ENCODE measurements at places on chromosomes 3 and 15. TPM values are rescaled to one million over a fixed set of nuclear protein-coding genes. Genes with fewer than 3 reads are reported as not detected.

FEZF2 gene
- not detected for total RNA-seq

VIPR1 gene
- total RNA-seq, result 22.3 TPM

BTD gene
- total RNA-seq, result 8.3 TPM

CLSTN2 gene
- not detected for total RNA-seq

CFAP44 gene
- total RNA-seq, result 10.7 TPM

All from activated naive CD8-positive, alpha-beta T cell treated with anti-CD3 and anti-CD28 coated beads, Interleukin-2, amount 10 ng/mL, durations not matched to agents 7 days and 5 days (primary cell).